ENCODE measurements at places on chromosomes 12 and 14.

- no peak for DNase-seq
Measured at GRCh38 chr12:42707312-42708226, 118.0 kb upstream of the PRICKLE1 start.

- DNase-seq, result no peak
Measured at GRCh38 chr12:45256721-45257120, 40.8 kb downstream of the ANO6 start.

- DNase-seq, result no peak
Measured at GRCh38 chr14:84532016-84532415, 997.9 kb upstream of the FLRT2 start.

DNA sequence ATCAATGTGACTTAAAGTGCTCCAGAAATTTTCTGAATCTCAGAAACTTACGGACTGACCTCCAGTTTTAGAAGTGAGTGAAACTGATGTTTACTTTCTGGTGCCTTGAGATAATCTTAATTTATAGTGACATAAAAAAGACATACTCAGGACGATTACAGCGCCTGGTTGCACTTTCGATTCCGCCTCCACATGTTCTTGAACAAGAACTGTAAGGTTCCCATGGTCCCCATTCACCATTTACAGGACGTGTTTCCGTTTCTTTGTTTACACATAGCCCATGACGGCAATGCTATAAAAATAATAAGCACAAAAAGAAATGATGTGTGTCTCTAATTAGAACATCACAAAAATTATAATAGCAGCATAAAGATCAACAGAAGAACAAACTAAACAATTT lies 98.2 kb downstream of the ADAMTS20 start:
- no peak for DNase-seq

DNA sequence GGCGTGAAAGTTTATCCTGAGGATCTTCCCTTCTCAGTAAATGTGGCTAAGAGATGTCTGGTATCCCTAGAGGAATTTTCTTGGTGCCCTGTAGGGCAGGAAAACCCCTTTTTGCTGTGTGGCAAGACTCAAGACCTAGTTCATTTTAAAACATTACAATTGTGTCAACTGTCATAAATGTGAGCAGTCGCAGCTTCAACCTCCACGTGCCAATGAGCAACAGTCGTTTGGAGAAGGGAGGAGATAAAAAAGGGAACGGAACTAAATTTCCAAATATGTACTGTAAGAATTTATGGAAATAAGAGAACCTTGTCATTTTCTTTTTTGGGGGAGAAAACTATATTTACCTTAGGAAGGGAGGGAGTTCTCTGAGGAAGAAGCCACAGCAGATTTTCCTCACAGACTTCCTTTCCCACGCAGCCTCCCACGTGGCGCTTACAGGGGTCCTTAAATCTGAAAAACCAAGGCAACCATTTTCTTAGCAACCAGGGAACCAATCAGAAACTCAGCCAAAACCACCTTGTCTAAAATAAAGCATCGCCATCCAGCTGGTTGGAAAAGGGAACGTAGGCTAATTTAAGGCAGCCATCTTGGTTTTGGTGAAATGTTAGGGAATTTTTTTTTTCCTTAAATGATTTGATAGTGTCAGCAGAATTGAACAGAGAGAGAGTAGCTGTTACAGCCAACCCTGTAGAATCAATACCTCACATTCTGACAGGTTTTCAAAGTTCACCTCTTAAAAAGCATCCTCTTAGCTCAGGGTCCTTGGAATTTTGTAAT lies 99.1 kb downstream of the FIGNL2 start:
- DNase-seq, result no peak

GRCh38 chr12:52826611-52827498 lies 7.3 kb downstream of the KRT79 start:
- no peak for DNase-seq

- DNase-seq, result peak; percentile 73
Measured at GRCh38 chr14:67241411-67242167, at the start of gene PALS1. PALS1 (plus strand) TSS chr14:67241435; CDS start chr14:67279171, 37,736 bp downstream.

GRCh38 chr12:49455501-49455900 lies 83.3 kb upstream of the KCNH3 start:
- no peak for DNase-seq

DNA sequence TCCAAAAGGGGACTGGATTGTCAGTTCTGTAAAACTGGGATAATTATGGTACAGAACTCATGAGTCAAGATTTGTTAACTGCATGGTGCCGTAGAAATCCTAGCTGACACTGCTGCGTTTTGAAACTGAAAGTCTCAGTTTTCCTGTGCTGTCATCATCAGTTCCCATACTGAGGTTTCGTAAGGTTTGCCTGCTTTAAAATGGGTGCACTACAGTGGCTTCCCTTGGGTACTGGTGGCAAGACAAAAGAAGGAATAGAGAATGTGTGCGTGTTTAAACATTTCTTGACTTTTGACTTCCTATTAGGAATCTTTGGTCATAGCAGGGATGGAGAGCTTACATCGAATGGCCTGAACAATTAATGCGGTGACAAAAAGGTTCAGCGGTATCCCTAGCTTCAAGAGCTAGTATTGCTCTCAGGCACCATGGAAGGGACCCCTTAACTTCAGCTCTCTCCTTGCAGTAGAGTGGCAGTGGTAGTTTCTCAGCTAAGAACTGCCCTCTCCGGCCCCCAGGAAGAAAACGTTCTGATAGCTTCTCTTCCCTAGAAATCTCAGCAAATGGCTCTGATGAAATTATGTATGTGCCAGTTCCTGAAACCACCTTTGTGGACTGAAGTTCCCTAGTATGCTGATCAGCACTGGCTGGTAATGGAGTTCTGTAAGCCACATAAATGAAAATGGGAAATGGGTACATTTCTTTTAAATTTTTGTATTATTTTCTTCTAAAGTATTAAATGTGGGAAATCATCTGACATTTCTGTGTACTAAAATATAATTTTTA lies 28.9 kb downstream of the ANO6 start:
- DNase-seq, result peak; percentile 71

- DNase-seq, result no peak
Measured at GRCh38 chr14:96583569-96584041, 81.4 kb downstream of the PAPOLA start.

DNA sequence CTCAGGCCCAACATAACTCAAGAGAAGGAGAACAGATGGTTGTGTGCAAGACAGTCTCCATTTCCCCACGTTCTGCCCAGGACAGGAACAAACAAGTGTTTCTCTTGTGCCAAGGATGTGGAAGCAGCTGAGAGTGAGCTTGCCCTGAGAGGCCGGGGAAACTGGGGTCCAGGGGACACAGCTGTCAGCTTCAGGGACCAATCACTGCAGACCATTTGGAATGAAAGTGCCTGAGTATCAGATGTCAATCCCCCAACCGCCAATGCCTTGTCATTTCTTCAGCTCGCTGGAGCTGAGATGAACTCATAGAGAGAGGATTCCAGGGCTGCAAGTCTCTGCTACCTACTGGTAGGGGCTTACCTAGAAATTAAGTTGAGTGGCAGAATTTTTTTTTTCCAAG lies 71.9 kb upstream of the METAP2 start:
- no peak for DNase-seq

DNA sequence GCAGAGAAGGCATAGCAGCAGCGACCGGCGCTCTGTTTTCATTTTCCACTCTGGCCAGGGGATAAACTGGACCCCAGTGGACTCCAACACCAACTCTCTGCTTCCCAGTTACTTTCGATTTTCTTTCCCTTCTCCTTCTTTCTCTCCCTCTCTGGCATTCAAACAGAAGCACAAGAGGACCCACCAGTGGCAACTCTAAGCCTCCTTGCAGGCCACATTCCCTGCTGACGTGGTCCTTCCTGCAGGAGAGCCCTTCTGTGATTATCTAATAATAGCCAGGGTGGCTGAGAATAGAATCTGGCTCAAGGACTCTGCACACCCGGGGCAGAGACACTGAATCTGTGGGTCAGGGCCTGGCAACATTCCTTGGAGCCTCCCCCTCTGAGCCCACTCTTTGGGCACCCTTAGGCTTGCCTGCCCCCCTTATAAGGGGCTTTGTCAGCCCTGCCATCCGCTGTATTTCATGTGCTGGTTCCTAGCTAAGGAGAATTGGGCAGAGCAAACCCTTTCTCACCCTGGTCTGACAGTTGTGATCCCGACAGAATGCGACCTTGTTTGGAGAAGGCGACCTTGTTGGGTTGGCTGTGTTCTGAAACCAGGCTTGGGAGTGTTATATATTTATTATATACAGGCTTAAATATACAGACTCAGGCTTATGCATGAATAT lies 8.2 kb upstream of the HOXC6 start:
- DNase-seq, result no peak

GRCh38 chr14:98704441-98704840 lies 567.6 kb downstream of the BCL11B start:
- no peak for DNase-seq

DNA sequence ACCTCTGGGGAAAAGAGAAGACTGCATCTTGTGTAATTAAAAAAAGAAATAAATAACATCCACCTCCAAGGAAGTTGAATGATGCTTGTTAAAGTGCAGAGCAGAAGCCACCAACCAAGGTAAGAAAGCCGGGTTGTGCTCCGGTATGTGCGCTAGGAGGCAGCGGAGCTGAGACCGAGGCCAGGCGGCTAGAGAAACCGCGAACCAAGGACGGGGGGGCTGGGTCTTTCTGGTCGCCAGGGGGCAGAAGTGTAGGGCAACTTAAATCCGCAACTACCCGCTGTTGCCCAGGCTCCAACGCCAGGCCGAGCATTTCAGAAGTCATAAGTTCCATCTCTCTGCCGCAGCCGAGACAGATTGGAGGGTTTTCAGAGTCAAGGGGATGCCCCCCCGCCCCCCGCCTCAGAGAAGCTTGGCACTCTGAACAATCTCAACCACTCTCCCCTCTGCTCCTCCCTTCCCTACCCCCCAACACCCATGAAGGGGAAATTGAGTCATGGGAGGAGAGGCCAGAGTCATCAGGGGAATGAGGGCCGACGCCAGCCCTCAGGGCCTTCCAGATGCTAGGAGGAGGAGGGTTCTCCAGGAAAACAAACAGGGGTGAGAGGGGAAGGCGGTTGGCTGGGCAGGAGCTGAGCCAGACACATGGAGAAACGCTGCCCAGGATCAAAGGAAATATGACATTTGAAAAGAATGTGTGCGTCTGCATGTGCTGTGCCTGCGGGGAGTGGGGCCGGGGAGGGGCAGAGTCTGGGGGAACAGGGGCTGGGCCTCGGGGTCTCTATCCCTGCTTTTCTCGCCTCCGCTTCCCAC lies 2.2 kb upstream of the NFATC4 start:
- DNase-seq, result peak; percentile 92

GRCh38 chr12:70604662-70605061 lies 32.6 kb downstream of the PTPRB start:
- no peak for DNase-seq

DNA sequence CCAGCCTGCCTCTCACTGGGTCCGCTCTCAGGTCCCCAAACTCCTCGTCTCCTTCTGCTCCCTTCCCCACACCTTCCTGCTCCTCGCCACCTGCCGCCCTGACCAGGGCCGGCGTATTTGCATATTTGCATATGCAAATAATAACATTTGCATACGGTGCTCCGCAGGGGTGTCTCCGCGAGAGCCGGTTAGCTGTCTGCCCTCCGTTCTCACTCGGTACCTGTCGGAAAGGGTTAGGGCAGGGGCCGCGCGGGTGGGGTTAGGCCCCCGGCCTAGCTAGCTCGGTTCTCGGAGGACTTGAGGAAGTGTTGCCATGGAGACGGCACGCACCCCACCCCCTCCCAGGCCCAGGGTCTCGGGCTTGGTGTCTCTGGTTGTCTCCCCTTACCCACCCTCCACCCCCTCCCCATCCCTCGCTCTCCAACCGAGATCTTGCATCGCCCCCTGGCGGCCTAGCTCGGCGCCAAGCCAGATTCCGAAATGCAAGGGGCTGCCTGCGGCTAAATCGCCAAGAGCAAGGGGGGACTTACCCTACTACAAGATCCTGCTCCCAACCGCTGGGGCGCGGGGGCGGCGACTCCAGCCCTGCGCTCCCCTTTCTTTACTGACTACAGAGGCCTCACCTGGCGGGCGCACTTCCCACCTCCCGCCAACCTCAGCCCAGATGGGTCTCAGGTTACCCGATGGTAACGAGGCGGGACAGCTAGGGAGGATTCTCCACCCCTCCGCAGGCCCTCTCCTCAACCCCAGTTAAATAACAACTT lies 8.1 kb downstream of the STAC3 start:
- no peak for DNase-seq

DNA sequence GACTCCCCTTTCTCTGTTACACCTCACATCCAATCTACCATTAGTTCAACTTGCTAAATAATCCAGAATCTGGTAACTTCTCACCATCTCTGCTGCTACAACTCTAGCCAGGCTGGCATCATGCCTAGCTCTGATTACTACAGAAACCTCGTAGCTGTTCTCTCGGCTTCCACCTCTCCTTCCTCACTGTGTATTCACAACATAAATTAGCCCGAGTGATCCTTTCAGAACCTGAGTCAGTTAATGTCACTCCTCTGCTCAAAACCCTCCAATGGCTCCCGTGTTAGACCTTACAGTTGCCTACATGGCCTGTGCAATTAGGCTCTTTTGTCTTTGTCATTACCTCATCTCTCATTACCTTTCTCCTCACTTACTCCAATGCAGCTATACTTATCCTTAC lies 139.4 kb downstream of the PDE3A start:
- DNase-seq, result no peak

DNA sequence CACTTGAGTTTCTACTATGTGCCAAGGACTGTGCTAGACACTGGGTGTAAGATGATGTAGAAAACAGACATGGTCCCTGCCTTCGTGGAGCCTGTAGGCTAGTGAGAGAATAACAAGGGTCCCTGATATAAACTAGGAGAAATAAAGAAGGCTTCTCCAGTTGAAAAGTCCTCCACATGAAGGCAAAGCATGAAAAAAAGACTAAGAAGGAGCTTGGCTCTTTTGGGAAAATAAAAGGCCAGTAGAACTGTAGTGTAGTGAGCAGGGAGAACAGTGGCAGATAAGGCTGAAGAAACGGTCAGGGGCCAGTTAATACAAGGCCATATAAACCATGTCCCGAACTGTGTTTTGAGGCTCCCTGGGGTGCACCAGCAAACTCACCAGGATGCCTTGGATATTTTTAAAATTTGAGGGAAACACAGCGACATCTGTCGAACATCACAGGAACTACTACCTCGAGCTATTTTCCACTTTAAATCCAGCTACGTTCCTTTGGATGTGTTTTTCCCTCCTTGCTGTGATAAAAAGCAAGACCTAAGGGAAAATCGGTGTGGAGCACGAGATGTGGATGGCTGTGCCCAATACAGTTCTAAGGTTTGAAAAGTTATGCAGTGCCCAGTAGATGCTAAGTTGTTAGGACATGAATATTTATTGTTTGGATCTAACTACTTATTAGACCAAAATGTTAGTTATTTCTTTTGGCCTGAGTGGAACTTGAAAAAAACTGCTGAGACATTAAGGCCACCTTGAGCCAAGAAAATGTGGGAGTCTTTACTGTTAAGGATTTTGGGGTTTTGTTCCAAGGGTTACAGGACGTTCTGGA lies 8.5 kb upstream of the CFL2 start:
- peak; percentile 46 for DNase-seq

GRCh38 chr14:60861545-60862140 lies 119.2 kb downstream of the TRMT5 start:
- DNase-seq, result no peak

- DNase-seq, result no peak
Measured at GRCh38 chr14:101982621-101983020, 18.2 kb downstream of the DYNC1H1 start.

DNA sequence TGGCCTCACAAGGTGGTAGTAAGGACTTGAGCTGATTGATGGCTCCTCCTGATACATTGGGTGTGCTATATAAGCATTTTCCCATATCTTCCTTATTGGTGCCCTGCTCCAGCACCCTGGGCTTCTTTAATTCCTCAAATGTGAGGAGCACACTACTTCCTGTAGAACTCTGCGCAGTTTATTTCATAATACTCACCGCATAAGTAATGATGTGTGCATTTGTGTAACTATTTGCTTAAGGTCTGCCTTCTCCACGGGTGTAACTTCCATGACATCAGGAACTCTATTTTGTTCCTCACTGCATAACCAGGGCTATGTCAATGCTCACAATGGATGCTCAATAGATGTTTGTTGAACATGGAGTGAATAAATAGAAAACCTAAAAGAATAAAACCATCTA lies 392.2 kb downstream of the SEC23A start:
- DNase-seq, result no peak

All from stromal cell of bone marrow (primary cell).